CD4-positive, alpha-beta T cell treated with Interferon gamma for 1 hour (primary cell): ENCODE measurements at places on chromosomes 13 and 19.

DNA sequence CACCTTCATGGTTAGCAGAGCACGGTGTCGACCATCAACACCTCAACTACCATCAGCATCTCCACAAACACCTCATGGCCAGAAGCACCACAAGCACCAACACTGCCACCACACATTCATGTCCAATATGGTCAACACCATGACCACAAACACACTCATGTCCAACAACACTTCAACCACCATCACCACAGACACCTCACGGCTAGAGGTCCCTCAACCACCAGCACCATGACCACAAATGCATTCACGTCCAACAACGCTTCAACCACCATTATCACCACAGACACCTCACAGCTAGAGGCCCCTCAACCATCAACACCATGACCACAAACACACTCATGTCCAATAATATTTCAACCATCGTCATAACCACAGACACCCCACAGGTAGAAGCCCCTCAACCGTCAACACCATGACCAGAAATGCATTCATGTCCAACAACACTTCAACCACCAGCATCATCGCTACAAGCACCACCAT lies 10.2 kb downstream of the TRAPPC5 start:
- peak; percentile 36 for DNase-seq

- no peak for DNase-seq
Measured at GRCh38 chr19:33553530-33554310, 32.1 kb upstream of the PEPD start.

- DNase-seq, result no peak
Measured at GRCh38 chr13:100941377-100942368, 267.1 kb upstream of the TMTC4 start.

DNA sequence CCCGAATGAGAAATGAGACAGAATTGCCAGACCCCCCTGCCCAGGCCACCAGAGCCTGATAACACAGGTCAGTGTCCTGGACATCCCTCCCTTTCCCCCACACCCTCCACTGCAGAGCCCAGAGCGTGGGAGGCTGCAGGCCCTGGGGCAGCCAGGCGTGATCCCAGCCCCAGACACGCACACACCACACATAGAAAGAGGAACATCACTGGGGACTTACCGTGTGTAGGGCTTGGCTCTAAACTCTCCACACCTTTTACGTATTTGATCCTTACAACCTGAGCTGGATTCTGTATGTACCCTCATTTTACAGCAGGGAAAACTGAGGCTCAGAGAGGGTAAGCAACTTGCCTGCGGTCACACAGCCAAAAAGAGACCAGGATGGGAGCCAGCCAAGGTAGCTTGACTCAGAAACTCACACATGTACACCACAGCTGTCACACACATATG lies 334 bp upstream of the ANGPTL6 start:
- peak; percentile 70 for DNase-seq

DNA sequence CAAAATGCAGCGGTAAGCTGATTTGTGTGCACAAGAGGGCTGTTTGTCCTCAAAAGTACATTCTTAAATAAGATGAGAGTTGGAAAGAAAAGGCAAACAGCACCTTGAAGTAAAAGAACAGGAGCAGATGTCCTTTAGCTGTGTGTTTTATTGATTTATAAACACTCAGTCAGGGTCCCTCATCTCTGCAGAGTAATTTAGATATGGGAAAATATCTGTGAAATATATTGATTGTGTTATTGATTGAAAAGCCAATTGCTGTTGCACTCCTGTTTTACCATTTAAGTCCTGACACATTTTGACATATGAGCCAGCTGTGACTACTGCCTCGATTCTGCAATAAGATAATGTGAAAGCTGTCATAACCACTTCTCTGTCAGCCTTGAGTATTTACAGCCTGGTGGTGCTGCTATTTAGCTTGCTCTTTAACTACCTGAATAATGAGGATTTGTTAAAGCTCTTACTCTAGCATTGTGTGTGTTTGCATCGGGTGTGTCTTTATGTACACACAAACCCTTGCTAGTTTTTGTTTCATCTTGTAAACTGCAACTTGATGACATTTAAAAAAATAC lies 550.1 kb downstream of the DACH1 start:
- DNase-seq, result no peak

GRCh38 chr19:18604820-18605159 lies 1.8 kb downstream of the CRLF1 start:
- no peak for DNase-seq

DNA sequence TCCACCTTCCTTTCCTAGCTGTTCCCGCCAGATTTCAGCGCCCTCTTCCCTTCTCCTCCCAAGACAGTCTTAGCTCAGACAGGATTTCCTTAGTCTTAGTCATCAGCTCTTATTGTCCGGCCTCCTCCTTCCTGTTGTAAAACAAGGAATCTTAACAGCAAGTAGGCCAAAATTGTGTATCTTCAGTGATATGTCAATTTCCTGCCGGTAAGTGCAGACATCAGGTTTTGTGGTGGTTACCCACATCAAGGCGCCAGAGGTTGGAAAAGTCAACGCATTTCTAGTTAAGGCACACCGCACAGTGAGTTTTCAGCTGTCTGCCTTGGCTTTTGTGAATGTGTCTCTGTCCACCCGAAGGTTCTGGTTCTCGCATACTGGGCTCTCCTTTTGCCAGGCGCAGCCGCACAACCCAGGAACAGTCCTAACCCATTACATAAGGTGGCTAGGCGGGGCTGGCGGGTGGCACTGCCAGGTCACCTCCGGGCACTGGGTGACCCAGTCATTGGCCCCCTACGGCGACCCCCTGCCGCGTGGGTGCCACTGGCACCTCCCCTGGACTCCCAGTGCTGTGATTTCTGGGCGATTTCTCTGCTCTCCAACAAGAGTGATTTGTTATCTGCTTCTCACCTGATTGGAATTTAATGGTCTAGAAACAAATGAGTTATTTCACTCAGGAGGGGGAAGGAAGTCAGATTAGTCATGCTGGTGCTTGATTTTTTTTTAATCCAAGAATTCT lies 12.9 kb downstream of the COL4A2 start:
- DNase-seq, result no peak

GRCh38 chr19:31863122-31863521 lies 482.3 kb upstream of the ZNF507 start:
- no peak for DNase-seq

DNA sequence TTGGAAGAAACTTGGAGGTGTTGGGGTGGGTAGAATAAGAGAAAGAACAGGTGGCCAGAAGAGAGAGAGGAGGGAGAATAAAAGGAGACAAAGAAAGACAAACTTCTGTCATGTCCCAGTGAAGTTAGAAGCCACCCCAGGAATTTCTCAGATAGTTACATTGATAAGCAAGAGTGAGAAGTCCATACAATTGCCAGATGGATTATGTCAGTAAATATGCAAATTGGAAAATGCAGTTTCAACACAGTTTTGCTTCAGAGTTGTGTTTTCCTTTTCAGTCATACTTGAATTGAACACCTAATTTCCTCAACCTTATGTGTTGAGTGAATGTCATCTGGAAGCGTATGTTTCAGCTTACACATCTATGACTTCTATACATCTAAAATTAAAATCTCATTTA lies 139.2 kb downstream of the RXFP2 start:
- DNase-seq, result no peak

DNA sequence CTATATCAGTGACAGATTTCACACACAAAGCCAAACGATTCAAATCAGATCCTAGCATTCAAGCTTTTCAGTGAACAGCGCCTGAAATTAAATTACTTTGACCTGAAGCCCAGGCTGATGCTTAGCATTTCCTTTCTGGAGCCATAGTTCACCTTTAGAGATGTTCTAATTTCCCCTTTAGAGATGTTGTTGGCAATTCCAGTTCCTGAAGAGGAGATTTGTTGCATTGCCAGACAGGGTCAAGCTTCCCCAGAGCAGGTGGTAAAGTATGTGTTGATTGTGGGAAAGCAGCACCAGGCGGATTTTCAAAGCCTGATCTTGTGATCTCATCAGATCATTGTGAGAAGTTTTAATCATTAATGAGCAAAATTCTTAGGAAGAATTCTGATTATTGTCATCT lies 609.8 kb upstream of the KLF12 start:
- DNase-seq, result no peak

GRCh38 chr13:68897331-68897928 lies 1210.2 kb upstream of the ATXN8OS start:
- DNase-seq, result no peak

DNA sequence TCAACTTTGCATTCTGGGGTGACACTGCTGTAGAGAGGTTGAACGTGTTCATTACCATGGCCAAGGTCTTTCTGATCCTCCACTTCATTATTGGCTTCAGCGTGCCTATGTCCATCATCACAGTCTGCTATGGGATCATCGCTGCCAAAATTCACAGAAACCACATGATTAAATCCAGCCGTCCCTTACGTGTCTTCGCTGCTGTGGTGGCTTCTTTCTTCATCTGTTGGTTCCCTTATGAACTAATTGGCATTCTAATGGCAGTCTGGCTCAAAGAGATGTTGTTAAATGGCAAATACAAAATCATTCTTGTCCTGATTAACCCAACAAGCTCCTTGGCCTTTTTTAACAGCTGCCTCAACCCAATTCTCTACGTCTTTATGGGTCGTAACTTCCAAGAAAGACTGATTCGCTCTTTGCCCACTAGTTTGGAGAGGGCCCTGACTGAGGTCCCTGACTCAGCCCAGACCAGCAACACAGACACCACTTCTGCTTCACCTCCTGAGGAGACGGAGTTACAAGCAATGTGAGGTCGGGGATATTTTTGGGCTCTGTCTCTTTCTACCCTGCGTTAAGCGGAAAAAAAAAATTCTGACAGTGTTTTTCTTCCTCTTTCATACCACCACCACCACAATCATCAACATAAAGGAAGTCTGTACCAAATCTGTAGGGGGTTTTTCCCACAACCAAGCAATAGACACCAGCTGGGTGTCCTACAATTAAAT lies 29.5 kb downstream of the FPR3 start:
- peak; percentile 62 for DNase-seq
